ENCODE measurements at places on chromosomes 12 and 14.
A peak's percentile ranks its signal among the peaks of the same experiment; 100 is the strongest.

- peak; percentile 62 for DNase-seq
Measured at GRCh38 chr12:52007158-52007921, 594 bp downstream of the TAMALIN start.

DNA sequence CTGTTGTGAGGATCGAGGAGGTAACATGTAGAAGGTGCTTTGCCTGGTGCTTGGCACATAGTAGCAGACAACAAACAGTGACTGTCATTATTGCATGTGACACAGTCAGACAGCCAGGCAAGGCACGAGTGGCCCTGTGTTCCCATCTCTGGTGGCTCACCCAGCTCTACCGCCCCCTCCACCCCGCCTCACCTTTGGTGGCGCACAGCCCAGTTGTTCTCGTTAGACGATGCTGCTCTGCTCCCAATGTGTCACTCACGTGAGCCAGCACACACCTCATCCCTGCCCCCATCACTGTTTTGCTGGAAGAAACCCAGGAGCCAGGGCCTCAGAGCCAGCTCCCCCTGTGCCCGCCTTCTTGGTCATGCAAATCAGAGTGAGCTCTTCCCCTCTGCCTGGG lies 113.3 kb downstream of the CALM1 start:
- DNase-seq: no peak

DNA sequence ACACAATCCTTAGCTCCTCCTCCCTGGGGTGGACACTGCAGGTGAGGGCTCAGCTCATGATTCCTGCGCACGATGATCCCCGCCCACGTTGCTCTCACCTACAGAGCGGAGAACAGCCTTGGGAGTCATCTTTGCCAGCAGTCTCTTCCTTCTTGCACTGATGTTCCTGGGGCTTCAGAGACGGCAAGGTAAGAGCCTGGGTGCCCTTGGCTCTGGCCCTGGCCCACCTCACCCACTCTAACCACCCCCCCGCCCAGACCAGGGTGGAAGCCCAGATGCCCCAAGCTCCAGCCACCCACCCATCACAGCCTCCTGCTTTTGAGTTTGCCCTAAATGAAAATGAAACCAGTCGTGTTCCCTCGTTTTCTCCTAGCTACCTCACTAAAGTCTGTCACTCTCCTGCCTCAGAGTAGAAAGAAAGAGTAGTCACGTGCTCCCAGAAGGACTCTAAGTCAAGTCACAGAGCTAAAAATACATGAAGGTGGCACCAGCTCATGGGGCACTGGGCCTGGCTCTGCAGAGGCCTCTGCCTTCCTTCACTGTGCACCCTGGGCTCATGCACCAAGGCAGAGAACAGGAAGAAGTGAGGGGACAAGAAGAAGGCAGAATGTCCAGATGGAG lies 9.0 kb downstream of the TAPBPL start:
- peak; percentile 62 for DNase-seq

DNA sequence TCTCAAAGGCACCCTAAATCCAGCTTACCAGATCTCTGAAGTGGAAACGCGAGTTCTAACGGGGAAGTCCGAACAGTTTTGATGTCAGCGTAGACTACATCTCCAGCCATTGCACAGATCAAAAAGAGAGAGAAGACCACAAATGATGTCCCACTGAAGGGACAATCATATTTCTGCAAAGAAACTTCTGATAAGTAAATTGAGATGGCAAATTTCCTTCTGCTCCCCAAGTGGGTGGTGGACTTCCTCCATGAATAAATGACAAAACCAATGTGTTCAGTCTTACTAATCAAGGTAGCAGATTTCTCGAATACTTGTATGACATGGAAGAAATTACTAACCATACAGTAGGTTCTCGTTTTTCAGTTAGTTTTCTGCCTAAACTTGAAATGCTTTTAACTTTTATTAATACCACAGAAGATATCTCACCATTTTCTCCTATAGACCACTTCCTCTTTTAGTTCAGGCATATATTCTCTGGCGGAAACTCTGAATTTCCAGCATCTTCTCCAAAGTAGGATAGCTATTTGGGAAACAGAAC lies at the start of gene CLECL1:
CLECL1 (minus strand) TSS at position 177 of the 541 bp plus-strand sequence.
- no peak for DNase-seq

DNA sequence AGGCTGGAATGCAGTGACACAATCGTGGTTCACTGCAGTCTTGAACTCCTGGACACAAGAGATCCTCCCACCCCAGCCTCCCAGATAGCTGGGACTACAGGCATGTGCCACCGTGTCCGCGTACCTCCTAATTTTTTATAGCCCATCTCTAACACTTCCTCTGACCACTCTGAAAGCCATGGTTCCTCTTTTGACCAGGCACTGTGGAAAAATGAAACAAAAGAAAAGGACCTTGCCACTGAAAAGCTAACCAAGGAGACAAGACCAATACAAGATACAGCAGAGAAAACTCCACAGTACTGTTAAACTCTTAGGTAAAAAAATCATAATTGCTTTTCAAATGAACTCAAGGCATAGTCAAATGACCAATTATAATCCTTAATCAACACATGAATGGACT lies 233.3 kb downstream of the NEDD1 start:
- DNase-seq: no peak

DNA sequence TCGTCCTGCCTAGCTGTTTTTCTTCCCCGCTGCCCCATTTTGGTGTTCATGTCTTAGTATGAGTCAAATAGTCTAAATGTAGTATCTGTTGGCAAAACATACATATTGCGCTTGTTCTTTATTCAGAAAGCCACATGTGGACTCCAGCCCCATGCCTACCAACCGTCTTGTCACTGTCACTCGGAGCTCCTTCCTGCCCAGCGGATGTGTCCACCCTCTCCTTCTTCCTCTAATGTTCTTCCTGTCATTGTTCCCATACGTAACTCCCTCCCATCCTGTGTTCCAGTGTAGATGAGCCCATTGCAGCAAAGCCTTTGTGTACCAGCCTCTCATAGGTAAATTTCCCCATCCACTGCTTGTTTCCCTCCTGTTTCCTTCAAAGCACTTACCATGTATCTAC lies 120.5 kb downstream of the TMX1 start:
- no peak for DNase-seq

DNA sequence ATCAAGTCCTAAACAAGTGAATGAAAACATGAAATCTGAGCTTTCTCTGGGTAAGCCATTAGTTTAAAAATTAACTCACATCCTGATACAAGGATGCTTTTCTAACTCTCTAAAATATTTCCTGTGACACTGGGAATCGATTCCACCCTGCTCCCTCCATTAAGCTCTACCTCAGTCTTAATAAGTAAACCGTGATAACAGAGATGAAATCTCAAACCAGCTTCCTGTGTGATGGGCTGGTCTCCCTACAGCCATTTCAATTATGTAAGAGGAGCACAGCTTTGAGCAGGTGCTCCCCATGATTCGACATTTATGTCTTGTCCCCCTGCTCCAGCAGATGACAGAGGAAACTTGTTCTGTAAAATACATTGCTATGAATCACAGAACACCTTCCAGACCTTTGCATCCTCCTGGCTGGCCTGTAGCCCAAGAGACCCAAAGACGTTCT lies 59.0 kb downstream of the GAS2L3 start:
- DNase-seq: no peak

- no peak for DNase-seq
Measured at GRCh38 chr14:66365388-66365787, 120.8 kb upstream of the CCDC196 start.

- DNase-seq: no peak
Measured at GRCh38 chr12:46154221-46154985, 114.4 kb downstream of the SLC38A1 start.

DNA sequence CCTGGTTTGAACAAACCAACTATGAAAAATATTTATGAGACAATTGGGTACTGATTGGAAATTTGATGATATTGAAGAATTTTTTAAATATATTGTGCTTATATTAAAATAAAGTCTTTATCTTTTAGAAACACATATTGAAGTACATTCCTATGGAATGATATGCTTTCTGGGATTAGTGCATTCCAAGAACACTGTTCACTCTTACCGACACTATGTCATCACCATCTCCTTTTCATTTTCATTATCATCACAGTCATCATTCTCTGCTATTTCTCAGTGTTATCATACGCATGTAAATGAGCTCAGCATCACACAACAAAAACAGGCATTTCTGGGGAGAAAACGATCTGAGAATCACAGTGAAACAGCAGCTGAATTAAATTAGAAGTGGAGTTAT lies 513.3 kb upstream of the CCDC196 start:
- DNase-seq: no peak

GRCh38 chr14:89182326-89182725 lies 234.7 kb downstream of the FOXN3 start:
- no peak for DNase-seq

DNA sequence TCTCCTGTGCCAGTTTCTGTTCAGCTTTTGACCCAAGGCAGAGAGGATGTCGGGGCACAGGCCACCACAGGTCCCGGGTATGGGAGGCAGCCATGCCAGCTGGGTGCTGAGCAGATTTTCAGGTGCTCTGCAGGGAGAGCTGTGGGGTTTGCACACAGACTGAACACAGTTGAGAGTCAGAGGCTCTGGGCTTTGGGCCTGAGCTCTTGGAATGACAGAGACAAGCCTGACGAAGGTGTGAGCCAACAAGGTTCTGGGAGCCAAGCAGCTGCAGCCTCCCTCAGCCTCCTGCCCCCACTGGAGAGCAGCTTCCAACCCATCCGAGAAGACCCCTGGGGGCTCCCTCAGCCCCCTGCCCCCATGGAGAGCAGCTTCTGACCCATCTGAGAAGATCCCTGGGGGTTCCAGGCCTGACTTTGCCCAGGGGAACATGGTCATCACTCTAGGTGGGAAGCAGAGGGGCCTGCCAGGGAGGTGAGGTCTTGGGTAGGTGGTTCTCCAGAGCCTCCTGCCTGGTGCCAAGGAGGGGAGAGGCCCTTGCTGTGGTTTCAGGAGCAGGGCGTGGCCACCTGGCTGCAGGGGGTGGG lies 13.8 kb downstream of the FBRSL1 start:
- no peak for DNase-seq

DNA sequence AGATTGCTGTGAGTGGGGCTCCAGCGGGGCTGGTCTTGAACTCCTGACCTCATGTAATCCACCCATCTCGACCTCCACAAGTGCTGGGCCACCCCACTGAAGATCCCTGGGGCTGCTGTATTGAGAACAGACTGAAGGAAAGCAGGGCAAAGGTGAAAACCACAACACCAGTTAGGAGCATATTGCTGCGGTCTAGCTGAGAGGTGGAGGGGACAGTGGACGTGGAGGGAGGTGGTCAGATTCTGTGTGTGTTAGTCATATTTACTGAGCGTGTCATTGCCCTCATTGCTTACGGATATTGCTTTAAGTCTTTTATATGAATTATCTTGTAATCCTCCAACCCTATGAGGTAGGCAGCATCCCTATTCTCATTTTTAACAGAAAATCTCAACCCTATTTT lies 69.0 kb upstream of the OVCH1 start:
- no peak for DNase-seq

DNA sequence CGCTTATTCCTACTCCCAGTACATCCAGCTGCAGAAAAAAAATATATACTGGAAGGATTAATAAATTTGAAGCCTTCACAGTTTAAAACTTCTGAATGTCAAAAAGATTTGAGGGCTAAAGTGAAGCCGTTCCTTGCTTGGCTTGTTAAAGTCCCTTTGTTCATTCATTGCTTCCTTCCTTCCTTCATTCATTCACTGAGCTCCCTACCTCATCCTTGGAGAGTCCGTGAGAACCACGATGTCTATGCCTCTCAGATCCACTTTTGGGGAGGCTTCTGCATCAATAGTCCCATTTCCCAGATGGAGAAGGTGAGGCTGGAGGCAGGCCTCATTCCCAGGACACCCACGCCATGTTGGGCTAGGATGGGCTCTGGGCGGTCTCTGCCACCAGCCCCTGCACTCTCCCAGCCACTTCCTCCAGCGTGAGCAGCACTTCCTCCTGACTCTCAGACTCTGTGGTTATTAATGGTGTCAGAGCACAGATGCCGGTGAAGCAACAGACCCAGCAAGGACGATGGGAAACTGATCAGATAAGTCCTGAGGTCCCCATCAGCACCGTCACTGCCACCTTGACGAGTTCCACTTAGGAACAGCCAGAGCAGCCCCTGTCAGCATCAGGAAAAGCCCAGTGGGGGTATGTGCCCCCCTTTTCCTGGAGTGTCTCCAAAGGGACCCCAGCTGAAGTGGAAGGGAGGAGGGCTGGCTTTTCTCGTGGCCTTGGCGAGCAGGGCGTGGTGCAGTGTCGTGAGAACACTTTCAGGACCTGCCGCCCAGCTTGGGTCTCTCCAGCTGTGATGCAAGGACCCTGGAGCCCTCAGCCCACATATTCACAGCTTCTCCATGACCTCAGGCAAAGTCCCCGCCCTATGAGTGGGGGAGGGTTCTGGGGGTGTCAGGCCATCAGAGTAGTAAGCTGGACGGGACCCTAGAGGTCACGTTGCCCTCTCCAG lies 21.2 kb downstream of the ASB2 start:
- no peak for DNase-seq

GRCh38 chr14:93716746-93717667 lies 71.3 kb downstream of the PRIMA1 start:
- DNase-seq: no peak

DNA sequence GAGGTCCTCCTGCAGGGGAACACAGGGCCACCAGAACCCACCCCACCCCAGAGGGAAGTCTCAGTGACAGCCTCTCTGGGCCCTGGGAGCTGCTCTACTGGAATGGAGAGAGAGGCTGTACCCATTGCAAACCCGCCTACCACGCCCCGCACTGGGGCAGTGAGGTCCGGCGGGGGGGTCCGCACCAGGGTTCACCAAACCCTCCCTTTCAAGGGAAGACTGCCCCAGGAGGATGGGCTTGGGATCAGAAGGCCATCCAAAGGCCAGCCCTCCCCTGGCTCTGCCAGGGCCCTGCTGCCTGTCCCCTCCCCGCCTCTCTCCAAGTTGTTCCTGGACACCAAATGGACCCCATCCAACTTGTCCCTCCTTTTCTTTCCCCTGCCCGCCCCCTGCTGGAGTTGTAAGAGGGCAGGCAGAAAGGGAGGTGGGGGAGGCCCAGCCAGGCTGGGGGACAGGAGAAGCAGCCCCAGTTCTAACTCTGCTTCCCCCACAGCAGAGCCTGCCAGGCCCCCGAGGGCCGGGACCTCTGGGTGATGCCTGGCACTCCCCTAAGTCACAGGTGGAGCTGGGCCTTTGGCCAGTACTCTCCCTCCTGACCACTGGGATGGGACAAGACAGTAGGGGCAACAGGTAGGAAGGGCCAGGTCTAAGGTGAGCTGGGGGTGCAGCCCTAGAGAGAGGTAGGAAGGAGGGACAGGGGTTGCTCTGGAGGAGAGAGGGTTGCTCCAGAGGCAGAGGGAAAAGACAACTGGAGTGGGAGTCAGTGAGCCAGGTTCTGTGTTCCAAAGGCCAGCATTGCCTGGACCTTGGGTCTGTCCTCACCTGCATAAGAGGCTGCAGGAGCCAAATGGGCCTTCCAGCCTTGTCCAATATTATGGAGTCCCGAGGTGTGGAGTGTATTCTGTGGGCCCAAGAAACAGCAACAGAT lies 3.2 kb upstream of the DIO3 start:
- DNase-seq: no peak

GRCh38 chr12:93714382-93714781 lies 37.2 kb downstream of the CRADD start:
- no peak for DNase-seq
